Hypothalamus (tissue), 51 donors: ENCODE measurements at places on chromosomes 13 and 19.

GRCh38 chr19:36072081-36072480 lies 17.4 kb downstream of the WDR62 start:
- no peak for DNase-seq

DNA sequence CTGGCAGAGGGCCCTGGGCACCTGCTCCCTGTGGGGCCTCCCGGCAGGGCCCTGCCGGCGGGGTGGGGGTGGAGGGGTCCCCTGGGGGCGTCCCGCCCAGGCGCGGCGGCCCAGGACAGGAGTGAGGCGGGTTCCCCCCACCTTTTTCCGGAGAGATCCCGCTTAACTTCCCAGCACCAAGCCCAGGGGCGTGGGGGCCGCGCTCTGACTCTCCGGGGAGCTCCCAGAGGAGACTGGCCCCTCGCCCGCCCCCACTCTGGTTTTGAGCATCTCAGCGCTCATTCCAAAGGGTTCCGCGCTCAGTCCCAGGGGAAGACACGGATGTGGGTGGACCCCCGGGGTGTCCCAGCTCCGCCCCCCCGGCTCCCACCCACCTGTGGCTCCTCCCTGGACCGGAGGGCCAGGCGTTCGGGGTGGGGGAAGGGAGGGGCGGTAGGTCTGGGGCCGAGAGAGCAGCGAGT lies 476 bp downstream of the C2CD4C start:
- DNase-seq, result no peak

- no peak for DNase-seq
Observed at GRCh38 chr13:22235950-22236290, 565.0 kb downstream of the FGF9 start.

DNA sequence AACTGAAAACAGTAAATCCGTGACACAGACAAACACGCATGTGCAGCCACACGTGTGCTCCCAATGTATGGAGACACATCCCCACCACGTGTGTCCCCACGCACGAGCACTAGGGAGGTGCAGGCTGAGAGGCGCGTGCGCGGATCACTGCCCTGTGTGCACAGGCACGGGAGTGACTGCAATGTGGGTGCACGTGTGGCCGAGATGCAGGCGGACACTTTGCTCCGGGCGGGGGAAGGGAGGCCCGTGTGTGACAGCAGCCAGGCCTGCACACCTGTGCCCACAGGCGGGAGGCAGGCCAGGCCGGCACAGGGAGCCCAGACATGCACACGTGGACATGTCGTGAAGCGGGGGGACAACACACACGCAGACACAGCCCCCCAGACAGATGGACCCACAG lies 77.0 kb downstream of the PTPRS start:
- no peak for DNase-seq

DNA sequence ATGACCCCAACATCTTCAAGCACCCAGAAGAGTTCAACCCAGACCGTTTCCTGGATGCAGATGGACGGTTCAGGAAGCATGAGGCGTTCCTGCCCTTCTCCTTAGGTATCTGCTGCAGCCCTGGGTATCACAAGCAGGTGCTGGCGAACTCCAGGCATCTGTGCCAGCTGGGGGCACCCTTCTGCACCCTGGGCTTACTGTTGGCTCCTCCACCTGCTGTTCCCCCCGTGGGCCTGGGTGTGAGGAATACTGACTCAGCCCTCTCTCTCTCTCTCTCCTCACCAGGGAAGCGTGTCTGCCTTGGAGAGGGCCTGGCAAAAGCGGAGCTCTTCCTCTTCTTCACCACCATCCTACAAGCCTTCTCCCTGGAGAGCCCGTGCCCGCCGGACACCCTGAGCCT lies 13.0 kb downstream of the CYP2S1 start:
- DNase-seq, result no peak

DNA sequence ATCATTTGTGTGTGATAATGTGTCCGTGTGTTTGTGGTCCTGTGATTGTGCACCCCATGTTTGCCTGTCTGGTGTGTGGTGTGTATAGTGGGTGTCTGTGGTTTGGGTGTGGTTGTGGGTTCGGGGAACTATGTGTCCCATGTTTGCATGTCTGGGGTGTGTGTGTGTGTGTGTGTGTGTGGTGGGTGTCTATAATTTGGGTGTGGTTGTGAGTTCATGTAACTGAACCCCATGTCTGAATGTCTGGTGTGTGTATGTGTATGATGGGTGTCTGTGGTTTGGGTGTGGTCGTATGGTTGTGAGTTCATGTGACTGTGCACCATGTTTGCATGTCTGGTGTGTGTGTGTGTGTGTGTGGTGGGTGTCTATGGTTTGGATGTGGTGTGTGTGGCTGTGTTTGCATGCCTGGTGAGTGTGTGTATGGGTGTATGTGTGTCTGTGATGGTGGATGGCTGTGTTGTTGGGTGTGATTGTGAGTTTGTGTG lies 11.1 kb upstream of the NFIX start:
- no peak for DNase-seq

DNA sequence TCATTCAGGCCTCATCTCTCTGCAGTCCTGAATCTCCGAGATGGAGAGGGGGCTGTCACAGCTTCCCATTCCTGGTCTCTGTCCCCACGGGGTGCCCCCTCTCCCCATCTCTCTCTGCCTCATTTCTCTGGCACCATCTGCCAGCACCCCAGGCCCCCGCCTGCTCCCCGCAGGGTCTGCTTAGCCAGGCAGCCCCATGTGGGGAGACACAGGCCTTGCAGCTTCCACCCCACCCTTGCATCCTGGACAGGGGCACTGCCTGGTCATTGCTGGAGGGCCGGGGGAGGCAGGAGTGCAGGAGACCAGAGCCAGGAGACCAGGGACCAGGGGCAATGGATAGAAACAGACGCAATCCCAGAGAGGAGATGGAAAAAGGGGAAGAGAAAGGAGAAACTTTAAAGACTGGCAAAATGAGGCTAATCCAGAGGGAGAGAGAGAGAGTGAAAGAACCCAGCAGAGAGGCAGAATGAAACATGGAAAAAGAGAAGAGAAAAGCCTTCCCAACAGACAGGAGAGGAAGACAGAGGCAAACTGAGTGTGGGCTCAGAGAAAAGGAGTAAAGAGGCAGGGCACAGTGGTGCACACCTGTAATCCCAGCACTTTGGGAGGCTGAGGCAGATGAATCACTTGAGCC lies 8.8 kb upstream of the GIPR start:
- no peak for DNase-seq

DNA sequence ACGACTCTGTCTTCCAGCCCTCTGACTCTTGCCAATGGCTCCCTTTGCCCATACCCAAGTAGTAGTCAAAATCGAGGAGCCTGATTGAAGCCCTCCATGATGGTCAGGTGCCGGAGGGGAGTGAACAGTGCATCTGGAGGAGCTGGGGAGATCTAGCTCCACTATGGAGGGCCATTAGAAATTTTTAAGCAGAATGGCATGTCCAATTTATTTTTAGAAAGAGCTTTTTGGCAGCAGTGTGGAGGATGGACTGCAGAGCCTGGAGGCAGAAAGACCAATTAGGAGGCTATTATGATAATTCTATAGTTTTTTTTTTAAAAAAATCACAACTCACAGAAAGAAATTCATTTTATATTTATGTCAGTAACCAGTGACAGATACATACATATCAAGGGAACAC lies 92.7 kb upstream of the SLC7A1 start:
- DNase-seq, result no peak

DNA sequence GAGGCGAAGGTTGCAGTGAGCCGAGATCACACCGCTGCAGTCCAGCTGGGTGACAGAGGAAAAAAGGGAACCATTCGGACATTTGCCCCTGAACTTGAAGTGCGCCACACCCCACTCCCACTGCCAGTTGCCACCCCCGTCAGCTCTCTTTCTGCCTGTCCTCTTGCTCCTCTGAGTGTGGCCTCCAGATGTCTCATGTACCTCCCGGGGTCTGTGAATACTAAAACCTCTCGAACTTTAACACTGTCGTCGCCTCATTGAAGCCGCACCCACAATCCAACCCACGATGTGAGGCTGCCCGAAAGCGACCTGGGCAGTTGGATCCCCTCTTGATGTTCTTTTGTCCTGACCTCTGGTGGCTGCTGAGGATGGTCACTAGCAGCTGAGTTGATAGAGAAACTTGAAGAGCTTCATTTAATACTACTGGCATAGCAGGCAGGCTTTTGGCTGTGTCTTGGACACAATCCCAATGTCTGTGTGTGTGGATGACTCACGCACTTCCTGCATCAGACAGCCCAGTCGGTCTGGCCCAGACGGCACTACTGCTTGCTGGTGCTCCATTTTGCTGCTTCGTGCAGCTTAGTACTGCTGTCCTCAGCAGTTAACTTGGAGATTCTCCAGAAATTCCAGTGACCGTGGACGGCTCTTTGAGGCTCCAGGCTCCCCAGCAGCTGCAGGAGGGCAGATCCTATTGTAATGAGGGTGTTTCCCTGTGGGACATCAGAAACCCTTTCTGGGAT lies 4.2 kb downstream of the FPR3 start:
- no peak for DNase-seq

DNA sequence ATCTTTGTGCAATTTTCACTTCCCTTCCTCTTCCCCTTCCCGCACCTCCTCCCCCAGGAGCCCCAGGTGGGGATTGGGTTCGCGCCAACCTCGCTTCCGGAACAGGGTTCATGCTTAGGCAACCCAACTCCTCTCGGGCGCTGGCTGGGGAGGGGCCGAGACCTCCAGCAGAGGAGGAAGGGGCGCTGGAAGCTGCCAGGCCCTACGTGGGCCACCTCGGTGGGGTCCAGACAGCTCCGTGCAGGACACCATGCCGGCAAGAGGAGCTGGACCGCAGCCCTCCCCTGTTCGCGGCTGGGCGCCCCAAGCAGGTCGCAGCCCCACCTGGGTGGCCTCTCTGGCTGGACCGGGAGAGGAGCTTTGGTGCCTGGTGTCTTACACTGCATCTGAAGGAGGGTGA lies 91.1 kb downstream of the SPACA7 start:
- DNase-seq, result no peak

GRCh38 chr13:30736461-30737320 lies 1.3 kb downstream of the ALOX5AP start:
- no peak for DNase-seq

DNA sequence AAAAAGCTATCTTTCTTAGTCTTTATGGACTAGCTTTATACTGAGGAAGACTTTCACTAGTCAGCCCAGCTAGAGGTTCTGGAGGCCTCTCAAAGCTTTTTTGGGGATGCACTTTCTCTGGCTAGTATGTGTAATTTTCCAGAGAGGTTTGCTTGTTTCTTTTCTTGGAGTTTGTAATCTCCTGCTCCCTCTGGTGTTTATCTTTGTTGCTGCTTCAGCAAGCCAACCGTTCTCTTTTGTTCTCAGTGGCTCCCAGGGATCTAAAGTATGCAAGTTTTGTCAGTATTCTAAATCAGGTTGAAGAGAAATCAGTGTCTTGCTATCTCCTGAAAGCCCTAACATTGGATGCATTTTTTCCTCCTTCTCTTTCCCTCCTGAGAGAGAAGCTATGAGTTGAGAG lies 121.1 kb upstream of the MYO16 start:
- no peak for DNase-seq

- no peak for DNase-seq
Observed at GRCh38 chr19:35052599-35053190, 11.2 kb downstream of the HPN start.

DNA sequence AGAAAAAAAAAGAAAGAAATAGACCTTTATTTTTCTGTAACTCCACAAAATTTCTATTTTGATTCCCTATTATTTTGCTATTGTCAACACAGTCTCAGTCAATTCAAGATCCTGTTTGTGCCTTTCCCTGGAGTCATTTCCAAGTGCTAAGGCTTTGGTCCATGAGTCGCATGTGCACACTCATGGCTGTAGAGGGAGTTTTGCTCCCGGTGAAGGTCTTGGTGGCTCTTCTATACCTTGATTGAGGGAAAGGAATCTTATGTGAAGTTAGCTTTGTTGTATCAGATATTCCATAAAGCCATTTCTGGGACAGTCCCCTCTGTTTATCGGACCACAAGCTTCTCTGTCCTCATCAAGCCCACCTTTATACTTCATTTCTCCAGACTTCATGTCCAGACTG lies 58.7 kb upstream of the ALOX5AP start:
- no peak for DNase-seq

DNA sequence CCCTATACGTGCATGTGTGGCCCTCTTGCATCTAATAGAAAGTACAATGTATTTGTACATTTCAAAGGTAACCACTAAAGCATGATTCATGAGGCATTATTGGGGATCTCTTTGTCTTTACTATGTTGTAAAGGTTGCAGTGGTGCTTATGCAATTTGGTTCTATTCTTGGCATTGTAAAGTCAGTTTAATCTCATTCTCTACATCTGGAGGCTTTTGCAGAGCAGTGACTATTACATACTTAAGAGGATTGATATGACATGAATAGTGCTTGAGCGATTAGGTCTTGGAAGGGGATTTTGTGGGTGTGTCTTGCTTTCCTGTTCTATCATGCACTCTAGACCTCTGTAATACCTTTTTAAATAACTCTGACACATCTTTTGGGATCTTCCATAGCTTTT lies 610.0 kb downstream of the EFNB2 start:
- no peak for DNase-seq

- DNase-seq, result no peak
Observed at GRCh38 chr13:66021846-66022245, 1208.3 kb downstream of the PCDH9 start.

DNA sequence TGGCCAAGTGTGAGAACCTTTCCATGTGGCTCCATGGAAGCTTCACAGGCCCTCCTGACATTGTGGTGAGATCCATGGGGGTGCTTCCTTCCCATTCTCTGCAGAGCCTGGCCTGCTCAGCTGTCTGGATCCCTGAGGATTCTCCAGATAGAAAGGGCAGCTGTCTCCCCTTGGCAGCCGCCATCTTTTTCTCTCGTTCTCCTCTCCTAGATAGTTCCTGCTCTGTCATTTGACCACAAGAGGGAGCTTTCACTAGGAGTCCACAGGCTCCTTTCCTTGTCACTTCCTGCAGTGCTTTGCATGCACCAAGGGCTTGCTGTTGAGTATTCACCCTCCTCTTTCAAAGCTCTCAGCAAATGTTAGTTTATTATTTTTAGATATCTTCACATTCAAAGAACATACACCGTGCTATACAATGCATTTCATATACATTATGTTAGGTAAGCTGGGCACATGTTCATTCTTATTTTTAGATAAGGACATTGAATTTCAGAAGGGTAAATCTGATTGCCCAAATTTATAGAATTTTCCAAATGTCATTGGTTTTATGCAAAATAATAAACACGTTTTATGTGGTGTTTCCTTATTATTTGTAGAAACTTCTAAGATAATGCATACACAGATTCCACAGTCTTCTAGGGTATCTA lies 133.2 kb downstream of the FRY start:
- DNase-seq, result peak; percentile 7

GRCh38 chr19:18468517-18468916 lies 30.6 kb upstream of the ISYNA1 start:
- DNase-seq, result no peak

DNA sequence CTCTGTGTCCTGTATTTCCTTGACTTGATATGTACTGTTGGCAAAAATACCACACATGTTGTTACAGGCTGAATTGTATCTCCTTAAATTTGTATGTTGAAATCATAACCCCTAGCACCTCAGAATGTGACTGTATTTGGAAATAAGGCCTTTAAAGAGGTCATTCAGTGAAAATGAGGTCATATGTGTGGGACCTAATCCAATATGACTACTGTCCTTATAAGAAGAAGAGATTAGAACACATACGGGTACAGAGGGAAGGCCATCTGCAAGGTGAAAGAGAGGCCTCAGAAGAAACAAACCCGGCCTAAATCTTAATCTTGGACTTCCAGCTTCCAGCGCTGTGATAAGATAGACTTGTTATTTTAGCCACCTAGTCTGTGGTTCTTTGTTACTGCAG lies 202.5 kb downstream of the NUFIP1 start:
- DNase-seq, result no peak

GRCh38 chr13:87677496-87678371 lies 6.6 kb downstream of the SLITRK5 start:
- peak; percentile 17 for DNase-seq
